ENCODE measurements at places on chromosomes 3 and 15.
A peak's percentile ranks its signal among the peaks of the same experiment; 100 is the strongest.

- no peak for DNase-seq
Observed at GRCh38 chr3:85626662-85627061, 667.9 kb downstream of the CADM2 start.

DNA sequence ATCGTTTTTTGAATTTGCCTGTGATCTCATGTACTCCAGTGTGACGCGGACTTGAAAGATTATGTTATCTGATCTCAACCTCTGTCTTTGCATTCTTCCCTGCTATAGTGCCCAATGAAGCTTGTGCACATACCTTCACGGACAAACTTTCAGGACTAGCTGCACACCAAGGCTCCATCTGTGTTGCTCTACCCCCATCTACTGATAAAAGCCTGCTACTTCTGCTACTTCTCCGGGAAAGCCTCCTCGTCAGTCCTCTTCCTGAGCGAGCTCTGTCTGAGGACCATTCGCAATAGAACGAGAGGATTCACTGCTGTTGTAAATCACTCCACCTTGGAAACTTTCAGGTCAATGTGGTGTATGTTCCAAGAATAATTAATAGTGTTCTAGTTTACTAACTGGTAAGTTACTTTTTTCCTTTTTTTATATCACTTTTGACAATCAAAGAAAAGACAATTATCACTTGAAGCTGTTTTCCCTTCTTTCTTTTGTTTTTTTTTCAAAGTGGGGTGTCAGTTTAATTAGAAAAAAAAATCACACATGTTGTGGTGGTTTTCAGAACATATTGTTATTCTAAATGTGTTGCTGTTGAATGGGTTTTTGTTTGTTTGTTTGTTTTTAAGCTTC, 217.6 kb downstream of the ARRDC4 start:
- DNase-seq: peak; percentile 83

- DNase-seq: peak; percentile 9
Observed at GRCh38 chr3:14847613-14848541, 29.1 kb downstream of the FGD5 start.

GRCh38 chr3:113243846-113244245, 32.5 kb downstream of the BOC start:
- no peak for DNase-seq

- no peak for DNase-seq
Observed at GRCh38 chr15:25057574-25057973, 102.8 kb downstream of the SNRPN start.

DNA sequence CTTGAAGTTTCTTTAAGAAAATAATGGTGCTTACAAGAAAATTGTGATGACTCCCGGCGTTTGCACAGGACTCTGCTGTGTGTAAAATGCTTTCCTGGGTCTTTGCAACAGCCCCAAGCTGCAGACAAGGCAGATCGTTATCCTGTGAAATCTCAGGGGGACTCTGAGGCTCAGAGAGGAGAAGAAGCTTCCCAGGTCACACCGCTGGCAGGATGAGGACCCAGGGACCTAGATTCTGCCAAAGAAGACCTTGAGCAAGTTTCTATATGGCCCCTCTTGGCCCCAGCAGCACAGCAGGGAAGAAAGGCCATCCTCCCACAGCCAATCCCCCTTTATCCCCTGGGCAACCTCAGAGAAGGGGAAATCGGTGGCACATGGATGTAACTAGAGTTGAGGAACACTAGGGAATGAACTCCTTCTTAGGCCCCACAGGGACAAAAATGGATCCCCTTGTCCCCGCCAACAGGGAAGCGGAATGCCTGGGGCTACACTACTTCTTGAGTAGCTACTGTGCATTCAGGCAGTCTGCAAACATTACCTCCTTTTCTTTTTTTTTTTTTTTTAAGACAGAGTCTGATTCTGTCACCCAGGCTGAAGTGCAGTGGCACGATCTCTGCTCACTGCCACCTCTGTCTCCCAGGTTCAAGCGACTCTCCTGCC, 72.8 kb downstream of the CPN2 start:
- peak; percentile 30 for DNase-seq

GRCh38 chr15:75578948-75579920, at the start of gene PTPN9:
Gene PTPN9 (minus strand): TSS chr15:75579315. CDS start chr15:75578776, 539 bp downstream.
- DNase-seq: peak; percentile 95

GRCh38 chr15:96126859-96127258, 203.6 kb upstream of the NR2F2 start:
- DNase-seq: no peak

GRCh38 chr15:75982468-75982867, 29.8 kb downstream of the NRG4 start:
- DNase-seq: no peak

DNA sequence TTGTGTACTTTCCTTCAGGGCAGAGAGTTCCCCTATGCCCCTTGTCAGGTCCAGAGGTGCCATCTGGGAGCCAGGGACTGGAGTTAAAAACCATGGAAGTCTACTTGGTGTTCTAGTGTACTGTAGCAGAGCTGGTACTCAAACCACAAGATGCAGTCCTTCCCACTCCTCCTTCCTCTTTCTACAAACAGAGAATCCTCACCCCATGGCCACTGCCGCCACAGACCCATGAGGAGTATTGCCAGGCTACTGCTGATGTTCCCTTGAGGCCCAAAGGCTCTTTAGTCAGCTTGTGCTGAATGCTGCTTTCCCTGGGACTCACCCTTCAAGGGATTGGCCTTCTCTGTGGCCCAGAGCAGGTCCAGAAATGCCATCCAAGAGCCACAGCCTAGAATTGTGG, 229.2 kb upstream of the ZPLD1 start:
- peak; percentile 21 for DNase-seq

GRCh38 chr3:108106449-108106848, 15.6 kb upstream of the CD47 start:
- no peak for DNase-seq

DNA sequence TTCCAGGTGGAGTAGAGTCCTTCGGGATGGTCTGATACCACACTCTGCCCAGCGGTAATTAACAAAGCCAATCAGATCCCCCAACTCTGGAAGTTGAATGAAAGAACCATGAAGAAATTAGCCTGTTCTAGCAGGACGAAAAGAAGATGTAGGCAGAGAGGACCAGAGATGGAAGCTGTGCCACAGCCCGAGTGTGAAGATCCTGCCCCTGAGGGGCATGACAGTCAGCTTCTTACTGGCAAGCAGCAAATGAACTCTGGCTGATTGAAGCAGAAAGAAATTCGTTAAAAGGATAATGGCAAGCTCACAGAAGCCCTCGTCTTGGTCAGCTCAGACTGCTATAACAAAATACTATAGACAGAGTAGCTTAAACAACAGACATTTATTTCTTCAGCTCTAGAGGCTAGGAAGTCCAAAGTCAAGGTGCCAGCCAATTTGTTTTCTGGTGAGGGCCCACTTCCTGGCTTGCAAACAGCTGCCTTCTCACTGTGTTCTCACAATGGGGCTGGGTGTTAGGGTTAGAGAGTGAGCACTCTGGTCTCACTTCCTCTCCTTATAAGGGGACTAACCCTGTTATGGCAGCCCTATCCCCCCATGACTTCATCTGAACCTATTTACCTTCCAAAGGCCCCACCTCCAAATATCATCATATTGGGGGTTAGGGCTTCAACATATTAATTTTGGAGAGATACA, 307.1 kb downstream of the VPS13C start:
- no peak for DNase-seq

GRCh38 chr3:22117751-22118346, 366.8 kb upstream of the ZNF385D start:
- DNase-seq: peak; percentile 53

DNA sequence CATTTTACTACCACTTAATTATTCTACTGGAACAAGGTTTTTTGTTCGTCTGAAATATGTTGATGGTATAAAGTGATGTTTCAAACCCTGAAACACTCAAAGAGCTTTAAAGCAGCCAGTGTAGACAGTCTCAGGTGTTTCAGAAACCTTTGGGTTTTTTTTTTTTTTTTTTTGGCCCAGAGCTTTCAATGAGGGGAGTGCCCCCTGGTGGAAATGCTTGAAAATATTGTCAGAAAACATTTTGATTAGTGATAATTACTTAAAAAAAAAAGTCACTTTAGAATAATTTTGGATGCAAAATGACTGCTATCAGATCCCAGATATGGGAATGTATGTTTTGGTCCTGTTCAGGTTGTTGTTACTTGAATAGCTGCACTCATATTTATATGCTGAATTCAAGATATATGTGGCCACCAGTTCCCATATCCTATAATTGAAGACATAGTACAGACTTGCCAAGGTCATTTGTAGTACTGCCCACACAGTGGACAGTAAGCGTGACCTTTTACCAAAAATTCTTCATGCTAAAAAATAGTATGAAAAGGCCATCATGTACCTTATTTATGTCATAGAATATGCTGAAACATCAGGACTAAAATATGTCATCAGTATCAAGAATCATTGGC, 35.9 kb downstream of the SATB1 start:
- DNase-seq: peak; percentile 38

- DNase-seq: no peak
Observed at GRCh38 chr15:100879061-100879463, 569 bp upstream of the ALDH1A3 start.

- DNase-seq: no peak
Observed at GRCh38 chr3:172641291-172641690, 69.6 kb downstream of the NCEH1 start.

DNA sequence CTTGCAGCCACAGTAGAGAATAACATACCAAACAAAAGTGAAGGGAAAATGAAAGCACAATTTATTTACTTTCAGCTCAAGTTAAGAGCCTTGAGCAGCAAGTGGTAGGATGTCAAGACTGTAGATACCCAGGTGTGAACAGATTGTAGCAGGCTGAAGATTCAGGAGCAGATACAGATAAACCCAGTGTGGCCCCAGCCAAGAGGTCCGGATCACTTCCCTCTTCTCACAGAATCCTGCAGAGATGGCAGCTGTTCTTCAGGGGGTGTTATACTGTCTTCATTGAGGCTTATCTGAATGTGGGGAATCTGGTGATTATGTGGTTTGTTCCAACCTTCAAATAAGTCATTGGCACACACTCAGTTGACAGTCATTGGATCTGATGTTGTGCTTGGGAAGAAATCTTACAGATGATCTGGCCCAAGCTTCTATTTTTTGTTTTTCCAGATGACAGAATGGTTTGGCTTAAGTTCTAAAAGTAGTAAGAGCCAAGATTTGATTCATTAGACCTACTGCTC, 2.2 kb downstream of the STARD9 start:
- DNase-seq: no peak

- no peak for DNase-seq
Observed at GRCh38 chr15:49898575-49899283, 220.3 kb downstream of the ATP8B4 start.

DNA sequence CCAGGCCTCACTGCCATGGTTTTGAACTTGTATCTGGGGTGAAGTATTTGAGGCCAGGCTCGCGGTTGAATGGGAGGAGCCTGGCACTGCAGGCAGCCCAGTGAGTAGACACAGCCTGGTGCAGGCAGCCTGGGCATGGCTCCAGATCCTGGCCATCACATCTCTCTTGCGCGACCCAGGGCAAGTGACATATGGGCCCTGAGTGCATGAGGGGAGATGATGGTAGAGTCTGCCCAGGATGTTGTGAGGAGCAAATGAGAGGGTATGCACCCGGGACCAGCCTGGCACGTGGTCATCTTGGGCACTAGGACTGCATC, 103.5 kb downstream of the TBC1D2B start:
- peak; percentile 34 for DNase-seq

GRCh38 chr3:136351351-136351750, 101.2 kb downstream of the PCCB start:
- DNase-seq: no peak

- DNase-seq: no peak
Observed at GRCh38 chr3:10195366-10196089, 30.8 kb downstream of the IRAK2 start.

DNA sequence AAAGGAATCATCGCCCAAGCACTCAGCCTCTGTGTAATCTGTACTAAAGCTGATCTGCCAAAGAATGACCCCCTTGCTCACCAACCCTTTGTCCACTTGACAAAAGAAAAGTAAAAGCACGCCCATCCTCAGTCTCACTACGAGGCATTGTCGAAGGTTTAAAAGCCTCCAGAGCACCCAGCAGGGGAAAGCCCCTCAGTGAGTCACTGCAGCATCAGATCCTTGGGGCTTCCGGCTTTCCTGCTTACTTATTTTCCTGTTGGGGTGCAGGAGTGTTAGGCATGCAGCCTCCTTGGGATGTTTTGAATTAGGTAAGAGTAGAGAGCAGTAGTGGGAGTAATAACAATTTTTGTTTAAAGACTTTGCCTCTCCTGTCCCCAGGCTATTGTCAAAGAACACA, 216.1 kb downstream of the MTHFS start:
- no peak for DNase-seq

DNA sequence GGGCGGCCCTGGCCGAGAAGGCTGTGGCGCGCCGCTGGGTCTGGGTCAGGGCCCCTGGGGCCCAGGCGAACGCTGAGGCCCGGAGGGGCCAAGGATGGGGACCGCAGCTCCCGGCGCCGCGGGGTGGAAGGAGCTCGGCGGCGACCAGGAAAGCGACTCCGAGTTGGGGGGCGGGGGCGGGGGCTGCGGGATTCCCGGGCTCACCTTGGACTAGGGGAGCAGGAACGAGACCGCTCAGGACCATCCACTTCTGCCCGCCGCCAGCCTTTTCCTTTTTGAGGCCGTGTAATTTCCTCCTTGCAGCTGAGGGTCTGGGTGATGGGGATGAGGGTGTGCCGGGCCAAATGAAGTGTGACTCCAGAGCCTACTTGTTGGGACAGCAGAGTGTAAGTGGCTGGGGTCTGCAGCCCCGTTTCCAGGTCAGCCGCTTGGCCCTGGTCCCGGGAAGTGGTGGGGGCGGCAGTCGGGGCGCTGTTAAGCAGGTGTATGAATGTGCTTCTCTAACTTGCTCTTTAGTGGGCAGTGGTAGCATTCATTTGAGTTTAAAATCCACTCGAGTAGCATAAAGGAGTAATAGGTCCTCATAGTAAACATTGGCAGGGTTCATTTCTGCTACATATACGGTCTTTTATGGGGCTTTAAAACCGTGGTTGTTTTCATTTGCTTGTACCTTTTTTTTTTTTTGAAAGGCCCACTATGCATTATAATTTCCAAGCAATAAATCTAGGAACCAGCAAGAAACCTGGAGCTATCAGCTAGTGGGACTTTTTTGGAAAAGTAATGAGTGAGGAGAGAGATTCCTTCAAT, 717 bp downstream of the PXK start:
- peak; percentile 68 for DNase-seq

GRCh38 chr3:11954312-11954934, 49.8 kb upstream of the SYN2 start:
- no peak for DNase-seq

DNA sequence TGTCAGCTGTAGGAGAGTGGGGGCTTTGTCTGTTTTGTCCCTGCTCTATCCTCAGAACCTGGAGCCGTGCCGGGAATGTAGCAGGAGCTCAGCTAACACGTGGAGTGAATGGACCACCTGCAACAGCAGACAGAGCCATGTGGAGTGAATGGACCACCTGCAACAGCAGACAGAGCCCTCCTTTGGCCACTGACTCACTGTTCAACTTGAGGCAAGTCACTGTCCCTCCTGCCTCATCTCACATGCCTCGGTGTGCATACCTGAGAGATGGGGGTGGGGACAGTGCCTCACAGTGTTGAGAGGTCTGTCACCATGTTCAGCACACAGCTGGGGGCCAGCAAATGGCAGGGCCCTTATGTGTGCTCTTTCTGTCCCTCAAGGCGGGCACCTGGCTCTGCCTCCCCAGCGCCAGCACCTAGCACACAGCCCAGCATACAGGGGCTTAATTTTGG, 27.9 kb downstream of the FEM1B start:
- no peak for DNase-seq

Measured in NB4 (cell line).